RWPE2 (cell line): ENCODE measurements at places on chromosomes 4 and X.
A peak's percentile ranks its signal among the peaks of the same experiment; 100 is the strongest.

DNA sequence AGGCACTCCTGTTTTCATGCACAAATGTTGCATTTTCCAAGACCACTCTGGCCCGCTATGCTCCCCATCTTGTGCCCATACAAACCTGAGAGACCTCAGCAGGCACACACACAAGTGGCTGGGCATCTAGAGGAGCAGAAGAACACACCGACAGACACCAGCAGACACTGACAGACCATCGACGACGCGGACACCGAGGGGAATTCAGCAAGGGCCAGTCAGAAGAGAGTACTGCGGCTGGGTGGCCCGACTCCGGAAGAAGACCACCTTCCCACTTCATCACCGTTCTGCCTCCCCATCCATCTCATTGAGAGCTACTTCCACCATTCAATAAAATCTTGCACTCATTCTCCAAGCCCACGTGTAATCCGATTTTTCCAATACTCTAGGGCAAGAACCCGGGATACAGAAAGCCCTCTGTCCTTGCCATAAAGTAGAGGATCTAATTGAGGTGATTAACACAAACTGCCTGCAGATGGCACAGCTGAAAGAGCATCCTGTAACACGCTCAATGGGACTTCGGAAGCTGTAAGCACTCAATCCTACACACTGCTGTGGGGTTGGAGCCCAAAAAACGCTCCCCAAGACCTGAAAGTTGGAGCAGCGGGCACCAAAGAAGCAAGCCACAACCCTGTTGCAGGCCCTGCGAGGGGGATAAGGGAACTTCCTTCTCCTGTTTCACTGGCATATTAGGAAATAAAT lies 780.9 kb downstream of the ARAP2 start:
- peak; percentile 42 for DNase-seq

- no peak for DNase-seq
Observed at GRCh38 chr4:6614701-6615230, 25.7 kb upstream of the MRFAP1 start.

- no peak for DNase-seq
Observed at GRCh38 chr4:173073939-173074500, 94.6 kb upstream of the GALNT7 start.

GRCh38 chr4:71239365-71239764 lies 99.5 kb upstream of the SLC4A4 start:
- DNase-seq: no peak

GRCh38 chr4:108902769-108903168 lies 139.9 kb upstream of the ETNPPL start:
- DNase-seq: no peak

- DNase-seq: no peak
Observed at GRCh38 chr4:69896530-69897116, 34.2 kb upstream of the CSN1S1 start.

DNA sequence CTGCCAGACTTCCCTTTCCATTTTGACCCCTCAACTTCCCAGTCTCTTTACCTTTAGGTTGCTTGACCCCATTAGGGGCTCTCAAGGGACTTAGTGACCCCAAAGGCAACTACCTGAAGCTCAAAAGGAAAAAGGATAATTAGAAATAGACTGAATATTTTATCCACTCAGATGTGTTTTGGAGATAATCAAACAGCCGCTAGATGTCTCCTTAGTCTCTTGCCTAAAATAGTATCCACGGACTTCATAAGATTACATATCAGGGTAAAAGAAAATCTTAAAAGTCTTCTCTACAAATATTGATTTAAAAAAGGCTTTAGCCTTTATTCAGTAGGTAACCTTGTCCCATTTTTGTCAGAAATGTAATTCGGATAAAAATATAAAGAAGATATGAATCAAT lies 21.0 kb upstream of the RHOXF2 start:
- no peak for DNase-seq

GRCh38 chr4:187141101-187141500 lies 417.4 kb upstream of the FAT1 start:
- no peak for DNase-seq

DNA sequence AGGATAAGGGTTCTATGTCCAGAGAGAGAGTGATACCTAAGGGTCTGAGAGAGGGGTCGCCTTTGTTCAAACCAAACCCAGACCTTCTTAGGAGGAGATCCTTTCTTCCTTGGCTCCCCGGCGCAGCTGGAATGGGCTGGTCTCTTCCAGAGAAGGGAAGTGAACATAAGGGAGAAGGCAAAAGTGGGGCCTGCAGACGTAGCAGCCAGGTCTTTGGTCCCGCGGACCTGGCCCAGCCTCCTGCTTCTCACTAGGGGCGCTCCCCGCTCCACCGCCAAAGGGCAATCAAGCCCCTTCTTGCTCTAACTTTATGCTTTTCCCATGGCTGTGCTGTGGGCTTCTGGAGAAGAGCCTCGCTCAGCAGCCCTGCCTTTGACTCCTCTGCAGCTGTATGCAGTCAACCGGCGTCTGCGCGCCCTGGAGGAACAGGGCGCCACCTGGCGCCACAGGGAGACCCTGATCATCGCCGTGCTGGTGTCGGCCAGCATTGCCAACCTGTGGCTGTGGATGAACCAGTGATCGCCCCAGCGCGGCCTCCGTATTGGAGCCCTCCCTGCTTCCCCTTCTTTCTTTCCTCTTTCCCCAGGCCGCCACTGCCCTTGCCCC lies 6.5 kb downstream of the FATE1 start:
- no peak for DNase-seq

- DNase-seq: no peak
Observed at GRCh38 chrX:126164226-126164625, 1.9 kb downstream of the DCAF12L2 start.

DNA sequence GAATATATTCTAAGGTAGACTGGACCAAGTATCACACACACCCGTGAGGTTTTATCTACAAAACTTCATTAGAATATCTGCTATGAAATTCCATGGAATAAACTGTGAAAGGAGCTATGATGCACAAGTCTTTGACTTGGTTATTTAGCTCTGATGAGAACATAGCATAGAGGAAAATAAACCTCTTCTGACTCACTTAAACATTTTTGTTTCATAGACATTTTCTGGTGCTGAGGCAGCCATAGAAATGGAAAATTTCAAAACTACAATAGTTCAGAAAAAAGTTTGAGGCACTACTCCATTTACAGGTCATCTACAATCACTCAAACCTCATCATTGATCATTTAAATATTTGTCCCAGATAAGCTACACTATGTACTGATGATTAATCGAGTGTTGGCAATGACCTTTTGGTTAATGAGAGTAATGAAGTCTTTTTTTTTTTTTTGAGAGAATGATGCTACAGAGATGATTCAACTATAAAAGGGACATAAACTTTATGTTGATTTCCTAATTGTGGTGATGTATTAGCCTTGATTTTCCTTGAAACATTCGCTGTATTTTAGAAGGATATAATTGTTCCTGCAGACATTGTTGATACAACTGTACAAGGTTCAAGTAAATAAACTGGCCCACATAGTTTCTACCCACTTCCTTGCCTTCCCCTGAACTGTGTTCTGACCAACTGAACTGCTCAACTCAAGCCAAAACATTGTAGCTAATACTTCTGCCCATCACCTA lies 77.5 kb downstream of the AREG start:
- no peak for DNase-seq

- DNase-seq: no peak
Observed at GRCh38 chr4:99633772-99634171, 23.9 kb downstream of the C4orf54 start.

DNA sequence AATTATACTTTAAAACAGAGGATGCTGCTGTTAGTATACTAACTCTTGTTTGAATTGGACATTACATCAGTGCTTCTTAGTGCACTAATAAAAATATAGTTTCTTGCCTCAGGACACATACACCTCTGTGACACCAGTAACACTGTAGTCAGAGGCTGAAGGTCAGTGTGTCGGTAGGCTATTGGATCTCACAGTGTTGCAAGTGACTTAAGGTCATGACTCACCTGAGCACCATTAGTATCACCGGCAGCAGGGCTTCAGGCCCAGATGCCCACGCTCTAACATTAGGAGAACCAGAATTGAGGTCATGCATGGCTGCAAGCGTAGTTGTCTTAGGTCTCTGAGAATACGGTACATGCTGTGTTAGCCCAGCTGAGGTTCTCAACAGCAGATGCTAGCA lies 15.2 kb downstream of the ETDC start:
- DNase-seq: no peak

- DNase-seq: no peak
Observed at GRCh38 chrX:131763674-131764073, 219.8 kb downstream of the OR13H1 start.

DNA sequence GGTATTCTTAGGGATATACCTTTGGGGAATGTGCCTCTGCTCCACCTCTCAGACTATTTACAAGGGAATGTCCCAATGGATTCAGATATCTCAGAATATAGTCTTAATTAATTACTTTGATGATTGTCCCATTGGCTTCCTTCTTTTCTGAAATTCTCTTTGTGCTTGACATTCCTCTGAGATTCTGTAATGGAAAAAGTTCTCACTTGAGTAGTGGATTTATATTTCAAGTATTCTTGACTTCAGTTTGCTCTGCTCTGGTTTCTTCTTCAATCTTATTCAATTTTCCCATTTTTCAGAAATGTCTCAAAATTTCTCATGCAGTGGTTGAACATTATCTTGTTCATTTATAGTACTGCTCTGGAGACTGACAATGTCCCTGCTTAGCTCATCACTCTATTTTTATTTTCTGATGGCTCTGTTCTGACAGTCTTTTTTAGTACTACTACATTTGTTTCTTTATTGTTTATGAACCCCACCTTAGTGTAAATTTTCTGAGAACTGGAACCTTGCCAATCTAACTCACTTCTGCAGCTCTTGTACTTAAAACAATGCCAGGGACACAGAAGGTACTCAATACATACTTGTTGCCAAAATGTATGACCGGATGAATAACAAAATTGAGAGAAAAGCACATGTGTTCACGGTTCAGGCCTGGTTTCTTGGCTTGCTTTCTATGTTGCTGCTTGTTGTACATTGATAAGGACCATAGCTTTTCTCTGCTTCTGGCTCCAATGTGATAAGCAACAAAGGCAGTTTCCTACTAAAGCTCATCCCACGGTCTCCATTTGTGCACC lies 471.7 kb downstream of the GASK1B start:
- DNase-seq: no peak

DNA sequence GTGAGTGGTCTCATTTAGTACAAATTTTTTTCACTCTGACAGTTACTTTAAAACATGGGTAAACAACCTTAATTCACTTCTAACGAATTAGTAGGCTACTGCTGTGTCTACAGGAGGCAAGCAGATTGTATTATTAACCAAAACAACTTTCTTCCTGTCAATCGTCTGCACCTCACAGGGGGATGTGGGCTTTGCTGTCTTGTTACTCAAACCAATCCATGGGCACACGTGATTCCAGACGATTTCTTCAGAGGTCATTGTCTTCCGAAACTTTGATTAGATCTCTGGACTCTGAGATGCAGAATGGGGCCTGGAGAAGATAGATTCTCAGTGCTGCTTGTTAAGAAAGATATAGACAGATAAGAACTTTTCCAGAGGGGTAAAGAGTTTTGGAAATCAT lies 327.8 kb downstream of the DHX15 start:
- no peak for DNase-seq
